ENCODE measurements at places on chromosomes 4 and X.

GRCh38 chr4:100641336-100641735, 123.5 kb upstream of the EMCN start:
- DNase-seq: no peak

DNA sequence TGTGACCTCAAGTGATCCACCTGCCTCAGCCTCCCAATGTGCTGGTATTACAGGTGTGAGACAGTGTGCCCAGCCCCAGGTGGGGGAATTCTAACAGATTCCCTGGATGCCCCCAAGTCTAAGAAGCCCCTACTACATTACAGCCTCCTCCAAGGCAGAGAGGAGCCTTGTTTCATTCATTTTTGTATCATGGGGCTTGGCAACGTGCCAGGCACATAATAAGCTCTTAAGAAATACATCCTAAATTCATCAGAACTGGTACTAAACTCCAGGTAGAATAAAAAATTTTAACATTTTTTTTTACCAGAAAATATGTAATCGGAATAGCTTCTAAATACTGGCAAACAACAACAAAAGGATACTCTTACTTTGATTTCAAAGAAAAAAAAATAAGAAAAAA, 127.1 kb downstream of the CHIC2 start:
- DNase-seq: no peak

GRCh38 chr4:94678896-94679295, 78.9 kb upstream of the BMPR1B start:
- no peak for DNase-seq

DNA sequence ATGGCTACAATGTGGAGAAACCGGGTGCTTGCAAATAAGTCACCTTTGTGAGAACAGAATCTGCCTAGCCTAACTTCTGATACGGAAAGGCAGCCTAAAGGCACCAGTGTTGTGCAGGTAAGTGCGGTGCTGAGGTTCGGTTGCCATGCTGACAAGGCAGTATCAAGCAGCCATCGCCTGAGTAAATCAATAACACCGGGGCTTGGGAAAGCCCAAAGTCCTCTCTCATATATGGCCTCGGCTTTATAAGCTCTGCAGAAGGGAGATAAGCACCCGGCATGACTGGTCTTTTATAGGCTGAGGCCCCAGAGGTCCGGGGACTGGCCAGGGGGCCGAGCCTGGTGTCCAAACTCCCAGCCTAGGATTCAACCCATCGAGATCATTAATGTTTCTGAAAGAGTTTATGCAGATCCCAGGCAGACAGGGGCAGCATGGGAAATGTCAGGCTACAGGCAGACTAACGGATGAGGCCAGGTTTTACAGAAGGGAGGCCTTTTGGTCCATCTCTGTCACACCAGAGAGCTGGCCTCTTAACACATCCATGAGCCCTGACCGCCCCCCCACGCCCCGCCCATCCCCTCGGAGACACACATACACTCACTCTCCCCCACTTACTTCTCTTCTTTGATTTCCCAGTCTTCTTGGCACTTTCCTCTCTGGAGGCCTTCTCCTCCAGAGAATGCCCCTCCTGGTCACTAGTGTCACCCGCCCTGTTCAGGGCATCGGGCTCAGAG, 38.5 kb downstream of the ELF4 start:
- DNase-seq: no peak

GRCh38 chr4:110396963-110397362, 79.0 kb upstream of the ENPEP start:
- no peak for DNase-seq

DNA sequence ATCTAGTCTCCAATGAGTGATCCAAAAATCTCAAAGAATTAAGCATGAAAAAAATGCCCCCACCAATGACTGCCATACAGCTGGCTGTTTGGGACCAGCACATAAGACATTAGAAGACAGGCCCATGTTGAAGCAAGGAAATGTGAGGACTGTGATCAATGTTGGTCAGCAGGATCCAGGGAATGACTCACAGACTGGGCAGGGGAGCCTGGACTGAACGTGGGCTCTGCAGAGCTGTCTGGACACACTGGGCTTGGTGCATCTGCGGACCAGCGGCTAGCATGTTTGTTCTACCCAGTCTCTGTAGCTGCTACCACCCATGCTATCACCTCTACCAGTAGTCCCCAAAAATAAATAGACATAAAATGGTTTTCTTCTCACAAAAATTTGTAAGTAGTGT, 108.6 kb downstream of the PALLD start:
- no peak for DNase-seq

DNA sequence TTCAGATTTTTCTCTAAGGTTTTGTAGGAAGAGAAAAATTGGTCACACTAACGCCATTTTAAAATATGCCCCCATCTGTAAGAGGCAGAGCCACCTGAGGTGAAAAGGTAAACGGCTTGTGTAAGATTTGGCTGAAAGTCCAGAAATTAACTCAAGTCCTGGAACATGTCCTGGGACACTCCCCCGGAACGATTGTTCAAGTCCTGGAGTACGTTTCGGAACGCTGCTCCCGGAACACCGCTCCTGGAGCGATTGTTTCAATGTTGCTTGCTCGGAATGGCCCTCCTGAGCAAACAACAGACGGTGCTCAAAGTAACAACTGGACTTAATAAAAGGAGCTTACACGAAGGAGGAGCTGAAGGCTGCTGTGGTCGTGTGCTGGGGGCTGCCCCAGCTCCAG, 796.5 kb upstream of the SLIT2 start:
- no peak for DNase-seq

DNA sequence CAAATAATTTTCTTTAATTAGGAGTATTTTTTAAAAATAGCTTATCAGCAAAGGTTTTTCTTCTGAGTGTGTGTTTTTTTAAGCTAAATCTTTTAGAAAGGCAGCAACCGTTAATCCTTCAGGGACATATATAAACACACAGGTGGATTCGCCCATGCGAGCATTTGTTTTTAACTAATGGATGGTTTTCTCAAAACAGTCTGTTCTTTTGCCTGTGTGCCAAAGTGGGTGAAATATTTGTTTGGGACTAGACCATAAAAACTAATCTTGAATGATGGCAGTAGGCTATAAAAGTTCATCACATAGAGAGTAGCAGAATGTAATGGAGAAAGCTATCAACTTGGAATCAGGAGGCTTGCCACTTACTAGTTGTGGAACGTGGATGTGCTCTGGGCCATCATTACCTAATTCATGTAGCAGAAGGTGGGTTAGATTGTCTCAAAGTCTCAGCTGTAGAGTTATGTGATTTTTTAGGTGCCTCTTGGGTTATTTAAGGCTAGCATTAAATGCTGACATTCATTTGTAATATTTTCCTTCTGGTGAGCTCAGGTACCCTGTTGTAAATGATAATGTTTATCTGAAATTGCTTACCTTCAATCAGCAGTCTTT, 7.4 kb upstream of the TAPT1 start:
- no peak for DNase-seq

DNA sequence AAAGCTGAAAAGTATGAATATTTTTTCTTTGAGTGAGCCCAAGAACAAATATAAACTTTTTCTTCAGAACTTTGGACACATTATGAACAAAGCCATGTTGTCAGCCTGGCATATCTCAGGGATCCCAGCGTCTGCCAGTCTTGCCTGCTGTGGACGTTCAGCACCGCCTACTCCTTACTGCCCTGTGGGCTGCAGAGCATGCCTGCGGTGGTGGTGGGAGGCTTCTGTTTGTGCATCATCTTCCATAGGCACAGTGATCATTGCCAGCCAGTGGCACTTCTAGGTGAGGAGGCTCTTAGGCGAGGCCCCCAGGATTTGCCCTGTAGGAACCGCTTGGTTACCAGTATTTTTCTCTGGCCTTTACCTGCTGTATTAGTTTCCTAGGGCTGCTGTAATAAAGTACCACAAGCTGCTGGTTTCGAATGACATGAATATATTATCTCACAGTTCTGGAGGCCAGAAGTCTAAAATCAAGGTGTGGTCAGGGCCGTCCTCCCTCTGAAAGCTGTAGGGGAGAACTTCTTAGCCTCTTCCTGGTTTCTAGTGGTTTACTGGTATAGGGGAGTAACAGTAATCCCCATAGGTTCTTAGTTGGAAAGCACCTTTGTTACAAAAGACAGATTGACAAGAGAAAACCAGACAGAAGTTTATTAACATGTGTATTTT, 15.4 kb downstream of the ANXA3 start:
- DNase-seq: no peak

GRCh38 chr4:87937523-87937922, 38.0 kb upstream of the SPP1 start:
- DNase-seq: no peak

- DNase-seq: no peak
Observed at GRCh38 chr4:48446642-48447041, 36.5 kb upstream of the SLC10A4 start.

DNA sequence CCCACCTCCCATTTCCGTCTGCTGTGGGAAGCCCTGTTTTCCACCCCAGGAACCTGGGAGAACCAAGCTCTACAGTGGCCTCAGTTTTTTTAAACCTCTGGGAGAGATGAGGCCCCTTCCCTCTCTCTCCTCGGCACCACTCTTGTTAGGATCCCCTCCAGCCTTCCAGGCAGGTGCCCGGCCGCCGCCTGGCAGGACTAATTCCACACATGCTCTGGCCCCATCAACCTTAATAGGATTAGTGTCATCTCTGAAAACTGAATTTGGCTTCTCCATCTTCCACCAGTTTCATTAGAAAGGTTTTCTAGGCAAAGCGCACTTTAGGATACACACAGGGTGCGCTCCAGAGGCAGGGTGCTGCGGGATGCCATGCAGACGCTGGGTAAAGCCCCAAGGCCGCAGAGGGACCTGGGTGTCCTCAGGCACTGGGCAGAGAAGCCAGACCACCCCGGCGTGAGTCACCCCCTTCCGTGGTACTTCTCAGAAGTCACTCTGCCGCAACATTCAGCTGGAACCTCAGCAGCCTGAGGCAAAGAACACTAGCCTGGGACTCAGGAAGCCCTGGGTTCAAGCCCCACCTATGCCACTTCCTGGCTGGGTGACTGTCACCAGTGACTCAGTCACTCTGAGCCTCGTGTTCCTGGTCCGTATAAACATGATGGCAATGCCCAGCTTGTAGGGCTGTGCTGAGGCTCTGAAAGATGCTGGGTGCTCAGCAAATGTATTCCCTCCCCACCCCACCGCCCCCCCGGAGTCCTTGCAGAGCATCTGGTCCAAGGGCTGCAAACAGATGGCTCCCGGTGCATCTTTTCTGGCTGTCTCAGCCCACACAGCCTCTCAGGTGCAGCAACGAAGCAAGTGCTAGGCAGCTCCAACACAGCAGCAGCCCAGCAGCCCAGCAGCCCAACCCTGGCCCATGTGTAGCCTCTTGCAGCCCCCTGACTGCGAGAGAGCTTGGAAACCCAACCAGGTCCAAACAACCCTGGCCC, 29.1 kb downstream of the PPP2R2C start:
- no peak for DNase-seq

DNA sequence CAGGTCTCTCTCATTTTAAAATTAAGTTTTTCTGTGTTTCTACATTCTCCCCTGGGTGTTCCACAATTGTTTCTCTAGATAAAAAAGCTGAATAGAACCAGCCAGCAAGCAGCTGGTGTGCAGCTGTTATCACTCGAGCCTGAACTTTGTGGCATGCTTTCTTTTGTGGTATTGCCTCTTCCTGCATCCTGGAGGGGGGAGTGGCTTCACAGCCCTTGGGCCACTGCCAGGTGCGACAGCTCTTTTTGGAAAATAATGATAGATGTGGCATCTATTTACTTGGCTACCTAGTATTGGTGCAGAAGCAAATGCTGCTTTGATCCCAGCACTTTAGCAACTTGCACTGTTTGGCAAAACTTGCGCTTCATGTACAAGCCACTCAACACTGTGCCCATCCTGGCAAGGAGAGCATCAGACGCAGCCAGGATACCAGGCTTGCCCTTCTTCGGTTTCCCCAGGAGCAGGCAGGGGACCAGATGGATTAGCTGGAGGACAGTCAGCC, 69.4 kb downstream of the HMGB2 start:
- DNase-seq: peak; percentile 87

- peak; percentile 66 for DNase-seq
Observed at GRCh38 chr4:137531986-137532868, at the start of gene PCDH18. TSS of gene PCDH18 (minus strand) at chr4:137532494. CDS start at chr4:137532088, 406 bp downstream.

DNA sequence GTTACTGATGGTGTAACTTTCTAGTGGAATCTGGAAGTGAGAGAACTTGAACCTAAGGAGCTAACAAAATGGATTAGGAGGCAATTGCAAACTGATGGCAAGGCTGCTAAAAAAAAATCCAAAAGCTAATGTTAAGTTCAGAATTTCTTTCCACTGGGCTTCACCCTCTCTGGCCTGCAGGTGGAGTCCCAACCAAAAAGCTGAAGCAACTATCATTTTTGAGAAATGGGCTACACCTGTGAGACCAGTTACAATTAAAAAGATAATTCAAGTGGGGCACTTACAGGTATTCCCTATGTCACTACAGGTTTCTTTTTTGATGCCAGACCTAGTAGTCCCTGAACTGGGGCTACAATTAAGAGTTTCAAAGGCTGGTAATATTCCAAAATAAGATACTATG, 142.1 kb upstream of the FTHL17 start:
- DNase-seq: no peak

DNA sequence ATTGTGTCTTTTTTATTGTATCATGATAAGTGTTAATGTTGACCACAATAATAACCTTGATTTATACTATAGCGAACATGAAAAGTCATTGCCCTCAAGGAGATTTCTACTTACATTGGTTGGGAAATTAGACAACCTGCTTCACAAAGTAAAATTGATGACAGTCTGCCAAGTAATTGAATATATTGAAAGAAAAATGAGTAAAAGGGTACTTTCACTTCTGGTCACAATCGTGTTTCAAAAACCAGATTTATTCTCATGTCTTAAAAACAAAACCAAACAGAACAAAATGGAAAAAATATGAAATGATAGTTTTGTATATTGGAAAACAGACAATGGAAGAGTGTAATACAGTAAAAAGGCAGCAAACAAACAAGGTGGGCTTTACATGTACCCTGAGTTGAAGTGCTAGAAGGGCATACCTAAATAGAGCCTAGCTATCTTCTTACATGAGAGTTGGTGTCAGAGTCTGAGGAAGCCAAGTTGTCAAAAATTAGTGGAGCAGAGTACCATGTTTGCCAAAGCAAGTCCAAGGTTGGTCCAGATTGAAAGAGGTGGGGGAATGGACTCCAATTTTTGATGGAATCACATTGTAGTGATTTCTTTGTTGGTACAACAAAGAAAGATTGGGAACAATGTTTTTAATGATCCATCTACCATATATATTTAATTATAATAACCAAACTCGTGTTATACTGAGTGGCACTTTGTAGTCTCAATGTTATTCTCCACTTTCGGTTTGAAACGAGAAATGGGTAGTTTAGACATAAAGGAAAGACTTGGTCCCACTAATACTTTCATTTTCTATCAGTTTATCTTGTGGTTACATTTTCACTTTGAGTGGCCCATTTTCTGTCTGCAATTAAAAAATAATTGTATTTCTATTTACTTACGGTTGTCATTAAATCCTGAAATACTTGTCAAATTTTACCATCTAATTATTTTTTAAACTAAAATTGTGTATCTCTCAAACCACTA, 775.6 kb downstream of the STIM2 start:
- DNase-seq: no peak

DNA sequence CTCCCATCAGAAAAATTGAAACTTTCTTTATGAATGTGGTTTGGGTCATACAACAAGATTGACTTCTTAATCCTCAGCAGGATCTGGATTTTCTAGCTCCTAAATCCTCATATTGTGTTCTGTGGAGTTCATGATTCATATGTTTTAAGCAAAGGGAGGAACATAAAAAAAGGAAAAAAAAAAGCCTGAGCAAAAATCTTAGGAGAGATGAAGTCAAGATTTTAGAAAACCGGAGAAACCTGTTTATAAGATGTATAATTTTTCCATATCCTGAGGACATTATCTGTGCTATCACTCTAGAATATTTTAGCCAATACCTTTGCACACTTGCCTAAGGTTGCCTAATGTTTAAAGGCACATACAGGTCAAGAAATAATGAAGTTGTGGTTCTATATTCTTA, 7.0 kb upstream of the EREG start:
- no peak for DNase-seq

Measured in COR-L47 (cell line).